ENCODE measurements at places on chromosomes 1 and 21.

- DNase-seq, result no peak
Measured at GRCh38 chr1:43293896-43294760, 6.7 kb upstream of the TIE1 start.

GRCh38 chr1:56092684-56093570 lies 486.4 kb downstream of the PLPP3 start:
- DNase-seq, result no peak

DNA sequence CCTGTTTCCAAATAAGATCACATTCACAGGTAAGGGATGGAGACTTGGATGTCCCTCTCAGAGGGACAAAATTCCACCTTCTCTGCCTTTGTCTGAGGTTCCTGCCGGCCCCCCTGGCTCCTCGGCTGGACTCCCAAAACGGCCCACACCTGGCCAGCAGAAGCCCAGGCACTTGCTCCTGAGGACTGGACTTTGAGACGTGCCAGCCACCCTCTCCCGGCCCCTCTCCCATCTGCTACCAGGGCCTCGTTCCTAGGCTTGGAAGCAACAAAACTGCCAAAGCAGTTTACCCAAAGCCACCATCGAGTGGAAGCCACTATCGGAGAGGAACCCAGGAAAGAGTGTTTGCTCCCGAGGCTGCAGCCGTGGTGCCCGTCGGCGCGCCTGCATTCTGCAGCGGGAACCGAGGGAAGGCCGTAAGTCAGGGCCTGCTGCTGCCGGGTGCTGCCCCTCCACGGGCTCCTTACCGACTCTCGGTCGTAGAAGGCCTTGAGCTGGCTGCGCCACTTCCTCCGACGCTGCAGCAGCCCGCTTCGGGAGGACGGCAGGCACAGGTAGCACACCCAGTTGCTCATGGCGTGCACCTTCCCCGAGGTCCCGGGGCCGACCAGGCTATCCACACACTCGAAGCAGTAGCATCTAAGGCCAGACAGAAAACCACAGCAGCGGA lies 3.5 kb downstream of the DNMT3L start:
- DNase-seq, result no peak

DNA sequence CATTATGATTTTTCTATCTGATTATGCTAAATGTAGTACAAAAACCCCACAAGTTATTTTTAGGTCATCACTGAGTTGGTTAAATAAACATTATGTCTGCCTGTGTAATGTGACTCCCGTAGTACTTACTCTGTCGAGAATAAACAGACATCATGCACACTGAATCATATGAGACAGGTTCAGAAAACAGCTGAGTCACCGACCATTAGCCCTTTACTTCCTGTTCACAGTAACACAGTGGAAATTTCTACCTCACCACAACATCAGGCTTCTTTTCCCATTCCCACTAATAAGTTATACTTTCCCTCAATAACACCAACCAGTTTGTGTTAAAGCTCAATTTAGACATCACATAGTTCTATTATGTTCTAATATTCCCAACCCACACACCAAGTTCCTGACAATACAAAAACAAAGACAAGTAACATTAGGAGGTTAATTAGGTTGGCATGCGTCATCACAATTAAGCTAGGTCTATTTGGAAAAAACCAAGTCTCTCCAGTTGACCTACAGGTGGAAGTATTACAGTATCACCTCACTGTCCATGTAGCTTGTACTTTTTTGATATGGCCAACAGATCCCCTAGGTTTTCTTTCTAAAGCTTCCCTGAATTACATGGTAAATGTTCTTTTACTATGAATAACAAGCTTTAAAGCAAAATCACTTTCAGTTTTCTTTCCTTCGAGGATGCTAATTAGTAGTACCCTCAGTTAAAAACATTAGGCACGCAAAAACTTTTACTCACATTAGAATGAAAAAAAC lies 154.2 kb downstream of the EIF4G3 start:
- DNase-seq, result no peak

DNA sequence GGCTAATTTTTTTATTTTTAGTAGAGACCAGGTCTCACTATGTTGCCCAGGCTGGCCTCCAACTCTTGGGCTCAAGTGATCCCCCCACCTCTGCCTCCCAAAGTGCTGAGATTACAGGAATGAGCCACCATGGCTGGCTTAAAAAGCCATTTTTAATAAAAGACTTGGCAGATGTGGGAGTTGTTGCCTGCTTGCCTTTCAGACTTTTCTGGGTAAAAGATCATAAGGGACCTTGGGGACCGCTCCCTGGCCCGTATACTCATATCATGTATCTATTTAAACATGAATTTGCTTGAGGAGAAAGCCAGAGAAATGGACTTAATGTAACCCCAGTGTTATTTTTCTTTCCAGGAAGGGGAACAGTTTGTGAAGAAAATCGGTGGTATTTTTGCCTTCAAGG lies 23.4 kb upstream of the PODN start:
- no peak for DNase-seq

- DNase-seq, result no peak
Measured at GRCh38 chr21:24470852-24471251, 1136.4 kb downstream of the MRPL39 start.

DNA sequence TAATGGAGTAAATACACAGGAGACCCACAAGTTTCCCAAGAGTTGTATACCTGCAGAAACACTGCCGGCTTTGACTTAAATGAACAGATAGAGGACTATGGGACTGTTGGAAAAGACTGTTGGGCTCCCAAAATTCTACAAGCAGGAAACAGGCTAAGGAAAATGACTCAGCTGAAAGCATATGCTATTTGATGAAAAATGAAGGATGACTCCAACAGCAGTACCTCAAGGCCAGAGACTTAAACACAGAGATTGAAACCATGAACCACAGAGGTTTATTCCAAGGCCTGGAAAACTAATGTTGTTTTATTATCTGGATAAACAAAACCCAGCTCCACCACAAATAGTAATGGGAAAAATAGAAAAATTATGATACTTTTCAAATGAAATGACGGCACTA lies 187.7 kb downstream of the TNFSF18 start:
- no peak for DNase-seq

DNA sequence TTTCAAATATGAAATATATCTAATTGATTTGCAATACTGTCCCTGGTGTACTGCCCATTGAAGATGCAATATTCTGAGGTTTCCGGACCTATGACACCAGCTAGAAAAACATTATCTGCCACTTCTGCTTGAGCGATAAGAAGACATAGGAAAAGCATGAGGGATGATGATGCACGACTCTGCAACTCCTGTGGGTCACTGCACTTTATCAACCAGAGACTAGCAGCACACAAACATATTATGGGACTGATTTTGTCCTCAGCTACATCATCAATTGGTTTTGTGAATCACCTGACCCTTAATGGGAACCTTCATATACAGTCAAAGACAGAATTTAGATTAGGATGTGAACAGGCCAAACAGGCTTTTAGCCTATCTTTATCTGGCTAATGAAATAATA lies 13.8 kb upstream of the KCNA3 start:
- DNase-seq, result no peak

GRCh38 chr1:8937701-8938100 lies 8.0 kb upstream of the CA6 start:
- DNase-seq, result no peak

DNA sequence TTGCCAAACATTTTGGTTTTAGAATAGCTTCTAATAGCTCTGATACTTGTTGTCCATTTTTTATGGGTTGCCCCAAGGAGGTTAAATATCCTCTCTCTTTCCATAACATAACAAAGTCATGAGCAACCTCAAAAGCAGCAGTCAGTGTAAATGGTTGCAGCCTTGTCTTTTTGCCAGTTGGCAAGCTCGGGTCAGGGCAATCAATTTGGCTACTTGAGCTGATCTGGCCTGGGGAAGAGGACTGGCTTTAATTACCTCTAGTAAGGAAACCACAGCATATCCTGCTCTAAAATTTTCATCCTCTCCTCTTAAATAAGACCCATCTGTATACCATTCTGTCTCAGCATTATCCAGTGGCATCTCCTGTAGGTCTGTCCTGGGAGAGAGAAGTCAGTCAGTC lies 21.2 kb upstream of the FMO4 start:
- no peak for DNase-seq

DNA sequence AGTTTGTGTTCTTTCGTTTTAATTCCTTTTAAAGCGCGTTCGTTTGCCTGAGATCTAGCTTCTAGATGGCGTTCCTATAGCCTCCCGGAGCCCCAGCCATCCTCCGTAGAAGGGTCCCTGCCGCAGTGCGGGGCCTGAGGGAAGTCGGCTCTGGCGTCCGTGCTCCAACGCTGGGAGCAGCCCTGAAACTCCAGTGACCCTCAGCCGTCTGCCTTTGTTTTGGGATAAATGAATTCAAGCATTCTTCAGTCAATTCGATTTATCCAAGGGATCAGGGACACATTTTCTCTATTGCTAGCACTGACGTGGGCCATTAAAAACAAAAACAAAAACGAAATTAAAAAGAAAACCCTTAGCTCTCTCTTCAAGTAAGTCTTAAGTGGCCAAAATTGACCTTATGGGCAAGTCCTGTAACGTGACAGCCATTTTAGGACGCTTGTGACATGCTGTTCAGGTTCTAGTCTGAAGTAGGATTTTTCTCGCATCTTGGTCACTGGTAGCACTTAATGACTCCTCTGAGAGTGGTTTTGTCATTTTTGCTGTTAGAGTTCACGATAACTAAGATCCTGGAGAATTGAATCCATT lies 742 bp upstream of the HSPA13 start:
- peak; percentile 6 for DNase-seq

GRCh38 chr1:45953934-45954847 lies 150.8 kb downstream of the MAST2 start:
- DNase-seq, result no peak

- DNase-seq, result no peak
Measured at GRCh38 chr21:43806017-43806710, 16.8 kb downstream of the RRP1 start.

DNA sequence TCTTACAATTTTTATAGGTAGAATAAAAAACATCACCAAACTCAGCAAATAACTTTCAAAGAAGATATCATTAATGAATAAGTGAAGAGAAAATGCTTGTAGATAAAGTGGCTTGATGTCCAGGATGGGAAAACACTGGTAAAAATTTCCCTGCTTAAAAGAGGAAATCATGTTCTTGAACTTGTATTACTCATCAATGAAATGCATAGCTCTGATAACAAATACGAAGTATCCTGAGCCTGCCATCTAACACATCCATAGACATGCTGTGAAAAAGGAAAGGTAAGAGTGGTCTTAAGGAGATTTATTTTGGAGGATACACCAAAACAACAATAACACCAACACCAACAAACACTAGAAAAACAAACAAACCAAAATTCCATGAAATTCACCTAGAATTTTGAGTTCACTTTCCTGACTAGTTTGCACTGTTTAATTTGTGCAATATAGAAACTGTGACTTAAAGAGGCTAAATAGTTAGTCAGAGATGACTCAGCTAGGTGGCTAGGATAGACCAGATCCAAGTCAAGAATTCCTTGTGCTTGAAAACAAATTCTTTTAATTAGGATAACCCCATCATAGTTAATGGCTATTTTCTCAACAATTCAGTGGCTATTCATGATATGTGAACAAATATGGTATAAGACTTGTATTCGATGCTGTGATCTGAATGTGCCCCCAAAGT lies 179.8 kb upstream of the KCNK2 start:
- DNase-seq, result no peak

- DNase-seq, result no peak
Measured at GRCh38 chr21:23950344-23950743, 1656.9 kb downstream of the MRPL39 start.

GRCh38 chr1:158020259-158020885 lies 26.9 kb downstream of the KIRREL1 start:
- DNase-seq, result no peak

GRCh38 chr1:176949033-176949662 lies 215.4 kb downstream of the ASTN1 start:
- DNase-seq, result peak; percentile 0

DNA sequence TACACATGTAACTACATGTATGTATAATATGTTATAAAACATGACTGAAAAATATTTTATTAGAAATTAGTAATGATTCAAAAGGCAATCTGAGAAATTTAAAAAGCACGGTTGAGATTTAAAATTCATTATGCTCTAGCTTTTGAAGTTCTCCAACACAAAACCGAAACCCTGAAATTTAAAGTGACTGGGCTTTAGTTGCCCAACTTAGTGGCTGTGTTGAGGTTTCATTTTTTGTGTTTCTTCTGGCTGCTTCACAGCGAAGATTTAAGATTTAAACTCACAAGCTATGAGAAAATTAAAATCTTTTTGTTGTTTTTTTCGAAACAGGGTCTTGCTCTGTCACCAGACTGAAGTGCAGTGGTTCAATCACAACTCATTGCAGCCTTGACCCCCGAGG lies 1058.7 kb downstream of the NCAM2 start:
- DNase-seq, result no peak

DNA sequence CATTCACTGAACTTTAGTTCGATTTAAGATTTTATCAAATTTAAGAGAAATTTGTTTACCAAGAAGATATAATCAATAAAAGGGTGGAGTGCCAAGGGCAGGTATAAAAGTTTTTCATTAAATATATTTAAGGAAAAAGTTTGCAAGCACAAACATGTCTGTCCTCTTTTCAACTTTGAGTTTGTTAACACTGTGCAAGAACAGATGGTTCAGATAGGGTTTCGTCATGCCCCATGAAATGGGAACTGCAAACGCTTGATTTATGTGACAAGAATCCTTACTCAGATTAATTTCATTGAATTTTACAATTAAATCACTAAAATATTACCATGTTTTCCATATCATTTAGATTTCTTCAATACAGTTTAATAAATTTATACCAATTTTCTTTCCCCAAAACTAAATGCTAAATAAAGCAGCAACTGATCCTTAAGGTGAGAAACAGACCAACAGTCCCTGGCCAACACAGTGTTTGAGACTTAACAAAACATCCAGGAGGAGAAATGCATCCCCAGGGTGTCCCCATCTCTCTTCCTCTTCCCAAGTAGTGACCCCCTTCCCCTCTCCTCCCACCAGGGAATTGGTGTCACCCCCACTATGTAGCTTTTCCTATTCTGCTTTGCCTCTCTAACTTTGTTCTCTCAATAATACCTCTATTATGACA lies 292.9 kb downstream of the LTN1 start:
- DNase-seq, result no peak

GRCh38 chr1:75165264-75165663 lies 31.1 kb downstream of the LHX8 start:
- no peak for DNase-seq

DNA sequence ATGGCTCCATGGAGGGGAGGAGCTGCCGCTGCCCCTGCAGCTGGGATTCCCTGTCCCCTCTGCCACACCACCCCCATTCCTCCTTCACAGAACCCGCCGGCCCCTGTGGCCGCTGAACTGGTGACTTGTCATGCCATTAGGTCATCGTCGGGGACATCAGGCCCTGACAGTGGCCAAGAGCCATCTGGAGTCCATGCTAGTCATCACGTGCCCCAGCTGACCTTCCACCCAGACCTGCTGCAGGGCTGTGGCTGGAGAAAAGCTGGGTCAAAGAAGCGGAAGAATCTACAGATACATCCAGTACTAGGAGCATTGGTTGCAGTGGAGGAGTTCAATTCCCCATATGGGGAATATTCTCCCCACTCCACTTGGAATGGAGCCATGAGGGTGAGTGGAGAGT lies 78.1 kb downstream of the KCNJ15 start:
- DNase-seq, result no peak

DNA sequence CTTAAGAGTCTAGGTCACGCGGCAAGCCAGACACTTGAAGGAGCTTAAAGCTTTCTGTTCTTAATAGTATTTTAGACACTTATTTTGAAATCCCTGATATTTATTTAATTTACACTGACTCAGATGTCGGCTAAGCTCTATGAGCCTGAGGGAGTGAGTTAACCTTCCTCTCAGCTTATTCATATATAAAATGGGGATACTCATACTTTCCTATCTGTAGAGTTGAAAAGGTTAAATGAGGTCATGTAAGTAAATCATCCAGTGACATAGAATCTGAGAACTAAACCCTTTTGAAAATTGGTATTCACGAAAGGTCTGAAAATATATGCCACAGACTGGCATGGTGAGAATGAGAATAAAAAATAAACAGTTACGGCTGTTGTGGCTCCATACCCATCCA lies 1.4 kb upstream of the GPR161 start:
- no peak for DNase-seq
